ENCODE measurements at places on chromosomes 6 and 20. TPM values are rescaled to one million over a fixed set of nuclear protein-coding genes. Genes with fewer than 3 reads are reported as not detected.

- DNase-seq: no peak
These were observed 22.3 kb downstream of the CNKSR3 start for GRCh38 chr6:154488248-154488593.

DNA sequence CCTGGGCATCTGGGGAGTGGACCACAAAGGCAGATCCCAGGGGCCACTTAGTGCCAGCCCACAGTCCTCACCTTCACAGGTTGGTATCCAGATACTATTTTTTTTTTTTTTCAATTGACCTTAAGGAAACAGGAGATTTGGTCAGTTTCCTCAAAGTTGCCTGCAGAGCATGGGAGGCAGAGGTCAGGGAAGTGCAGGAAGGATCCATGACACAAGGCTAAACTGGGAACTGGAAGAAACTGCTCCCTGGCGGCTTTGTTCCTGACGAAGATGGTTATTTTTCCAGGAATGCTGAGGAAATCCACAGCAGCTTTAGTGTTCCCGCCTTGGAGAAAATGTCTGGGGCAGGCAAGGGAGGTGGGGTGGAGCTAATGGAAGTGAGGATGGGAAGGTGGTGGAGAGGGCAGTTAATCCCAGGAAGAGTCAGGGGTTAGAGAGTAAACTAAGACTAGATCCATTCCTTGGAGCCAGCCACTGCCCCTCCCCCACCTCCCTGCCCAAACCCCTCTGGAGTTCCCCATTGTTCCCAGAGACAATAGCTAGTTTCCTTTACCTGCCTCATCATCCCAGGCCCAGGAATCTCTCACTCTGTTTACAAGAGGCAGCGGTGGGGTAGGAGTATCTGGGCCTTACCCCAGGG, 14.3 kb upstream of the MYMX start:
- no peak for DNase-seq

DNA sequence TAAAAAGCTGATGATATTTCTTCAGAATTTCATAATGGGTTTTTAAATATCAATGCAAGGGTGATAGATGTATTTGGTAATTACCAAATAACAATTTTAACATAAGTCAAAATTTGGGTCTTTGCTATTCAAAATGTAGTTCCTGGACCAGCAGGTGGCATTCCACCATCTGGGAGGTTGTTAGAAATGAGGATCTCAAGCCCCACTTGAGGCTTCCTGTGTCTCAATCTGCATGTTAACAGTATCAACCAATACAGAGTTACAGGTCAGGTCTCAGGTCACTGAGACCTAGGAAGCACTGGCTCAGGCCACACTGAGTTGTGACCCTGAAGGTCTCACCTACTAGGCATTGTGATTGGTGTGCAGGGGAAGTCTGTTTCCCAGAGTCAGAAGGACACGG, 57.2 kb upstream of the MTRF1L start:
- no peak for DNase-seq

DNA sequence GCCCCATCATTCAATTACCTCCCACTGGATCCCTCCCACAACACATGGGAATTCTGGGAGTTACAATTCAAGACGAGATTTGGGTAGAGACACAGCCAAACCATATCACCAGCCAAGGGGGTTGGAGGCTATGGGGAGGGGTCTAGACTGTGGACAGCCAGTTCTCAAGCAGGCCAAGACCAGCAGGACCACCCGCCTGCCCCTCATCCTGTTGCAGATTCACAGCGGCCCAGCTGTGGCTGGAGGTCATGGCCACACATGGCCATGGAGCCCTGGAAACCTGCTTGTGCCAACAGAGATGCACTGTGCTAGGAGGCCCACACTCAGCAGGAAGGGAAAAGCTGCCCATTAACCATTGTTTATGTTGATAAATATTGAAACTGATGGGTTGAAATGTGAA, 240.5 kb downstream of the TTLL2 start:
- DNase-seq: peak; percentile 17

Gene PSORS1C2
- total RNA-seq: not detected

DNA sequence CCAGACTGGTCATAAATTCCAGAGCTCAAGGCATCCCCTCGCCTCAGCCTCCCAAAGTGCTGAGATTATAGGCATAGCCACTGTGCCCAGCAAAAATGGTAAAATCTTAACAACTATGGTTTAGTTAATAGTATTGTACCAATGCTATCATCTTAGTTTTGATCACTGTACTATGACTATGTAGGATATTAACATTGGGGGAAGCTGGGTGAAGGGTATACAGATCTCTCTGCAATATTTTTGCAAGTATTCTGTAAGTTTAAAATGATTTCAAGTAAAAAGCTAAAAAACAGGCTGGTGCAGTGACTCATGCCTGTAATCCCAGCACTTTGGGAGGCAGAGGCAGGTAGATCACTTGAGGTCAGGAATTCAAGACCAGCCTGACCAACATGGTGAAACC, 7.8 kb downstream of the PIGU start:
- DNase-seq: no peak

- DNase-seq: peak; percentile 66
These were observed 551 bp downstream of the TREML2 start for GRCh38 chr6:41200296-41200900.

DNA sequence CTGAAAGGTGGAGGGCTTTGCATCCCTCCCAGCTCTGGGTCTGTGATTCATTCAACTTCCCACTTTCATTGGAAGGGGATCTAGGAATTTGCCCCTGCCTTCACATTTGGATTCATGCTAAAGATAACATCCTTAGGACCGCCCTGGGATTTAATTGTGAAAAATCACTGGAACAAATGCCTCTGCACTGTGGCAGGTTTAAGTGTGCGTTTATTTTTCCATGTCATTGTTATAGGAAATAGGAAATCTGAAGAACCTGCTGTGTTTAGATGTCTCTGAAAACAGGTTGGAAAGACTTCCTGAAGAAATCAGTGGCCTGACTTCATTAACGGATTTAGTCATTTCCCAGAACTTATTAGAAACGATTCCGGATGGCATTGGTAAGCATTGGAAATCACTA, 104.7 kb downstream of the LRRC1 start:
- no peak for DNase-seq

Gene DCBLD1
- total RNA-seq: 5.7 TPM

Gene SYNGAP1
- 8.6 TPM for total RNA-seq

Gene FERMT1
- 1.7 TPM for total RNA-seq

Gene FABP7
- total RNA-seq: 0.51 TPM

Gene PRSS16
- total RNA-seq: not detected

DNA sequence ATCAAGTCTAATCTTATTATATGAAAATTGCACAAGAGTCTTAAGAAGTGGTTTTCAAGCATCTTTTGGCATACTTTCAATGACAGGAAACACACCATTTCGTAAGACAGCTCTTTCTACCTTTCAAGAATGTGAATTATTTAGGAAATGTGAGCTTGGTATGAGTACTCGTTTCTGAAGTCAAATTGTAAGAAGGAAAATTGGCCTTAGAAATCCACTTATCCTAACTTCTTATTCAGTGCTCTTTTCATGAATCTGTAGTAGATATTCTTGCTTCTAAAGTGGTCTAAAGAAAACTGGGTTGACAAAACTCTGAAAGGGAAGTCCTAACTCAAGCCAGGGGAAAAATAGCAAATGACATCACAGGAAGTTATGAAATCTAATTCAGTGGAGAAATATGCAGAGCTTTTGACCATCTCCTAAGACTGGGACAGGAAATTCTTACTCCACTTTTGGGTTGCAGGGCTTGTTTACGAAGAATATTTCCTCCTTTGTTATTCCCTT, 38.5 kb upstream of the OGFRL1 start:
- no peak for DNase-seq

DNA sequence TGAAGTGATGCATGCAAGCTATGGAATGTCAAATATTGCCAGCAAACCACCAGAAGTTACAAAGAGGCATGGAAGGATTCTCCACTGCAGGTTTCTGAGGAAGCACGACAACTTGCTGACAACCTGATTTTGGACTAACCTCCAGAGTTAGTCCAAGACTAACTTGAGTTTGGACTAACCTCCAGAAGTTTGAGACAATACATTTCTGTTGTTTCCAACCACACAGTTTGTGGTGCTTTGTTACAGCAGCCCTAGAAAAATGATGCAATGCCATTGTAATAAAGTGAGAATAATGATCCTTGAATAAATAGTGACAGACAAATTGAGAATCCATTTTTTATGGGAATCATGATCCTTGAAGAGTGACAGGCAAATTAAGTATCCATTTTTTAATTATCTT, 169.9 kb upstream of the HDDC2 start:
- no peak for DNase-seq

Gene IL17A
- total RNA-seq: not detected

Gene SLC22A2
- not detected for total RNA-seq

GRCh38 chr6:47153404-47153755, 111.2 kb upstream of the ADGRF1 start:
- no peak for DNase-seq

- DNase-seq: no peak
These were observed 91.9 kb downstream of the TNFAIP3 start for GRCh38 chr6:137958811-137959565.

Gene E2F3
- 8.6 TPM for total RNA-seq

DNA sequence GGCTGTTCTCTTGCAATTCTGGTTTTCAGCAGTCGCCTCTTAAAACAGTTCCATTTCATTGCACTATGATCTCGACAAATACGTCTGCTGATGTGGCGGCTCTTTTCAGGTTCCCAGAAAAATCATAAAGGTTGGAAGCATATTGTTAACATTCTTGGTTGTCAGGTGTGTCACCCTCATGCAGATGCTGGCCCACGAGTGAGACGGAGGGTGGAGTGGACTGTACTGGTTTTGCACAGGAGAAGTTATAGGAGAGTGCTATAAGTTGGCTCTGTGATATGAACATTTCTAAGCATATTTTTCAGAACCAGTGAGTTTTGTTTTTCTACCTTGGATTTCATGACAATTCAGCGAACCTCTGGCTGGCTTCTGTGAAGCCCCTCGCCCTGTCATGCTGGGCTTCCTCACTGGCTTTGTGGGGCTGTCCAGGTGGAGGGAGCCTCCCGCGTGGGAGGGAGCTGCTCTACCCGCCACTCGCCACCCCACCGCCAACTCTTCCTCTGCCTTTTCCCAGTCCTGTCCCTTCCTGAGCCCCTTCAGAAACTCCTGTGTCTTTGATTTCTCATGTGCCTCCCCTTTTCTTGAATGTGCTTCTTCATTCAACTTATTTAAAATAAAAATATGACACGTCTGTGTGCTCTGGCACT, 10.6 kb downstream of the IRF4 start:
- DNase-seq: no peak

Gene PYGB
- 219 TPM for total RNA-seq

Gene PTCRA
- total RNA-seq: not detected

DNA sequence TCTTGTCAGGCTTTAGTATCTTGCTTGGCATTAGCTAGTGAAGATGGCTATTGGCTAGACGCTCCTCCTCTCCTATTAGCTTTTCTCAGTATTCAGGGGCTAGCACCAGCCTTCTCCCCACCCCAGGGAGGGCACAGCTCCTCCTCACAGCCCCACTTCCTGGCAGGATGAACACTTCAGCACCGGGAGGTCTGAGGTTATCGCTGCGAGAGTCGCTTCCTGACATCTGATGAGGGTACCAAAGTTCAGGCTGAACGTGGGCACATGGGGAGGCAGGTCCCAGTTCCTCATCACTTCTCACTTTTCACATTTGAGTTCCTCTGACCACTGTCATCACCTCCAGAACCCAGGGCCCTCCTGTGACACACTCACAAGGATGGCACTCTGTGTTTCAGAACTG, 66.6 kb downstream of the LAMA4 start:
- peak; percentile 47 for DNase-seq

Gene ABHD16B
- not detected for total RNA-seq

DNA sequence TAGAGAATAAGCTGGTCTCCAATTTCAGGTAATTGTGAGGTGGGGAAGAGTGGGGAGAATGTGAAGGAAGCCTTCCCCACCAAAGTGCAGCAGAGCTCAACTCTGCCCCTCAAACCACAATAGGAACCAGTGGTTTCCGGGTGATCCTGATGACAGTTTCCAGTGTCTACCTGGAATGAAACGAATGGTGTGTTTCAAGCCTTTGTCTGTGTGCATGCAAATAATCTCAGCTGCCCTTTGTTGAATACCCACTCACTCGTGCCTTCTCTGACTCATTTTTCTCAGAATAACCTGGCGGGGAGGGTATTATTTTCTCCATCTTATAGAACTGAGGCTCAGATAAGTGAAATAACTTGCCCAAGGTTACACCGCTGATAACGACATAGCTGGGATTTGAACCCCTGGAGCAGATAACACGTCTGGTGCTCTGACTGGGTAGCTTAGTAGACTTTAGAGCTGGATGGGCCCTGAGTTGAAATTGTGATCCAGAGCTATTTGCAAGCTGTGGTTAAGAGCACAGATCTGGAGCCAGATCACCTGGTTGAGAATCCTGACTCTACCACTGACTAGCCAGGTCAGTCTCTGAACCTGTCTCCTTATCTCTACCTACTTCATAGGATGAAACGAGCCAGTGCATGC, 85.1 kb downstream of the EYA2 start:
- no peak for DNase-seq

Gene TP53TG5
- total RNA-seq: 0.82 TPM

DNA sequence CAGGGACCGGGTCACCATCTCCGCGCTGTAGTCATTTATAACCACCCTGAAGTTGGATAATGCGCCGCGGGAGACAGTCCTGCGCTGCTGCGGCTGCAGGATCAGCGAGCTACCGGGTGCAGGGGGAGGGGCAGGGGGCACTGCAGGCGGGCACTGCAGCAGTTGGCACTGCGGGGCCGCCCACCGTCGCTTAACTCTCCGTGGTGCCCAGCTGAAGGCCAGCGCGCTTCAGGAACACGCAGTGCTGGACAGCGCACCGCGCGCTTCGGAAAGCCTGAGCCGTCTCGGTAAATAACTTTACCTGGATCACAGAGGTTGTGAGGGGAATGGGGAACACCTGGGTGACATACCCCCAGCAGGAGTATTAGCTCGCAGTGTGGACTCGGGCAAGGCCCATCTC, 12.4 kb upstream of the LRFN2 start:
- no peak for DNase-seq

Gene LY6G5C
- total RNA-seq: 3.8 TPM

Gene ASIP
- 2.6 TPM for total RNA-seq

- no peak for DNase-seq
These were observed 20.5 kb downstream of the SNAI1 start for GRCh38 chr20:50003253-50003656.

DNA sequence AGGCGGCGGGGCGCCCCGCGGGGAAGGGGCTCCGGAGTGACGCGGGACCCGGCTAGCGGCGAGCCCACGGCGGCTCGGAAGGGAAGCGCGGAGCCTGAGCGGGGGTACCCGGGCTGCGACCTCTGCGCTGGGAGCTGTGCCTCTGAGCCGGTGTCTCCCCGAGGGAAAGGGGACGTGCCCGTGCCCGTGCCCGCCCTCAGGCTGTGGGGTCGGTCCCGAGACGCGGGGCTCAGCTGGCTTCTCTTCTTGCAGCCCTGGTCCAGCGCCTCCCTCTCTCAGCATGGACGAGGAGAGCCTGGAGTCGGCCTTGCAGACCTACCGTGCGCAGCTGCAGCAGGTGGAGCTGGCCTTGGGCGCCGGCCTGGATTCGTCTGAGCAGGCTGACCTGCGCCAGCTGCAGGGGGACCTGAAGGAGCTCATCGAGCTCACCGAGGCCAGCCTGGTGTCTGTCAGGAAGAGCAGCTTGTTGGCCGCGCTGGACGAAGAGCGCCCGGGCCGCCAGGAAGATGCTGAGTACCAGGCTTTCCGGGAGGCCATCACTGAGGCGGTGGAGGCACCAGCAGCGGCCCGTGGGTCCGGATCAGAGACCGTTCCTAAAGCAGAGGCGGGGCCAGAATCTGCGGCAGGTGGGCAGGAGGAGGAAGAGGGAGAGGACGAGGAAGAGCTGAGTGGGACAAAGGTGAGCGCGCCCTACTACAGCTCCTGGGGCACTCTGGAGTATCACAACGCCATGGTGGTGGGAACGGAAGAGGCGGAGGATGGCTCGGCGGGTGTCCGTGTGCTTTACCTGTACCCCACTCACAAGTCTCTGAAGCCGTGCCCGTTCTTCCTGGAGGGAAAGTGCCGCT, 686 bp downstream of the ZGPAT start:
- DNase-seq: peak; percentile 28
